ENCODE measurements at places on chromosomes 1 and 21.

GRCh38 chr1:174976436-174977108 is 23.2 kb upstream of the CACYBP start:
- no peak for DNase-seq

- peak; percentile 49 for DNase-seq
Measured at GRCh38 chr1:110211496-110212168, 1.5 kb downstream of the KCNC4 start.

- no peak for DNase-seq
Measured at GRCh38 chr1:246773213-246773641, 49.0 kb downstream of the SCCPDH start.

DNA sequence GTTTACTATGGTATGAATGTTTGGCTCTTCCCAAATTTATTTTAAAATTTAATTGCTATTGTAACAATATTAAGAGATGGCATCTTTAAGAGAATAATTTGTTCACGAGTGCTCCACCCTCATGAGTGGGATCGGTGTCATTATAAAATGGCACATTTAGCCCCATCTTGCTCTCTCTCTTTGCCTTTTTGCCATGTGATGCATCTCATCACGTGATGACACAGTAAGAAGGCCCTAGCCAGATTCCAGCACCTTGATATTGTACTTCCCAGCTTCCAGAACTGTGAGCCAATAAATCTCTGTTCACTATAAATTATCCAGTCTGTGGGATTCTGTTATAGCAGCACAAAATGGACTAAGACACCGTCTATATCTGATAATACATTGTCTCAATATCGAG is 355.8 kb downstream of the AMY1C start:
- DNase-seq = no peak

DNA sequence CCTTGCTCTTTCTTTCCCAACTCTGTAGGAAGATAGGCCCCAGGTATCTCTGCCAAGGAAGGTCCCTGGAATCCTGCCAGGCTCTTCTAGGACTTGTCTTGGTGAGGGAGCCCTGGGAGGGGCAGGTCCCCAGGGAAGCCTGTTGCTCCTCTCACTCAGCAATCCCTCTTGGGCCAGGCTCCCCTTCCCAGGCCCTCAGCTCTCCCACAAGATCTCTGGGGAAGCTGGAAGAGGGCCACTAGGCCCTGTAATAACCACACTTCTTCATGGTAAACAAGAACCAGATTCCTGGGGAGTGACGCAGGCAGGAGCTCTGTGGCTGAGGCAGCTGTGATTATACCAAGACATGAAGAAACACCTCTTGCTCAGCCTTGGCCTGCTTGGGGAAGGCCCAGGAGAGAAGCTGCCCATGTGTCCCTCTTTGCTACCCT is 9.9 kb upstream of the MAPKAPK2 start:
- no peak for DNase-seq

DNA sequence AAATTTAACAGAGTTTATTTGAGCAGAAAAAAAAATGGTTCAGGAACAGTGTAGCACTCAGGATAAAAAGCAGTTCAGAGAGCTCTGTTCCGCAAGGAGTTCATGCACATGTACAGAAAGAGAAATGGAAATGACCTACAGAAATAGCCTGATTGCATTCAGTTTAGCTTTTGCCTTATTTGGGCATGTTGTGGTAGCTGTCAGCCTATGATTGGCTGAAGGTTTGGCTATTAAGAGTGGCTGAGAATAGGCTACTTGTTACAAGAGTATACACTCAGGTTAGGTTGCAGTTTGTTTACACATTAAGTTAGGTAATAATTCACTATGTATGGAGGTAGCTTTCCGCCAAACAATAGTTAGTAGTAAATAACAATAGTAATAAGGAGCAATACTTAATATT is 511.0 kb upstream of the TMPRSS15 start:
- DNase-seq = no peak

DNA sequence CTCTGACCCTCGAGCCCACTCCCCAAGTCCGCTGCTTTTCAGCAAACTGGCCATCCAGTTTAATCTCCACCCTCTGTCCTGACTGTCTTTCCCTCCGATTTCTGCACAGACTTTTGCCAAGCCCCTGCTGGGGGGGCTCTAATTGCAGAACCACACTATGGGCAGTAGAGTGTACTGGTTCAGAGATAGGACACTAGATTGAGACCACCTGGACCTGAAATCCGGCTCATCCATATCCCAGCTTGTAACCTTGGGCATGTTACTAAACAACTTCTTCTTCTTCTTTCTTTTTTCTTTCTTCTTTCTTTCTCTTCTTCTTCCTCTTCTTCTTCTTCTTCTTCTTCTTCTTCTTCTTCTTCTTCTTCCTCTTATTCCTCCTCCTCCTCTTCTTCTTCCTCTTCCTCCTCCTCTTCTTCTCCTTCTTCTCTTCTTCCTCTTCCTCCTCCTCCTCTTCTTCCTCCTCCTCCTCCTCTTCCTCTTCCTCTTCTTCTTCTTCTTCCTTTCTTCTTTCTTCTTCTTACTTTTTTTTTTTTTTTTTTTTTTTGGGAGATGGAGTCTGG is 7.7 kb downstream of the LRRC71 start:
- no peak for DNase-seq

GRCh38 chr1:245155272-245156040 is 671 bp downstream of the KIF26B start:
- DNase-seq = peak; percentile 18

Data from activated naive CD4-positive, alpha-beta T cell treated with anti-CD3 and anti-CD28 coated beads, Interleukin-2, amount 50 U/mL, for 72 hours (primary cell).